Stimulated activated CD8-positive, alpha-beta memory T cell treated with anti-CD3 and anti-CD28 coated beads, Interleukin-4, amount 100 ng/mL, for 1 hour (primary cell): ENCODE measurements at places on chromosomes 1 and 21.

GRCh38 chr21:27734146-27734545 is 767.3 kb upstream of the ADAMTS5 start:
- no peak for DNase-seq

DNA sequence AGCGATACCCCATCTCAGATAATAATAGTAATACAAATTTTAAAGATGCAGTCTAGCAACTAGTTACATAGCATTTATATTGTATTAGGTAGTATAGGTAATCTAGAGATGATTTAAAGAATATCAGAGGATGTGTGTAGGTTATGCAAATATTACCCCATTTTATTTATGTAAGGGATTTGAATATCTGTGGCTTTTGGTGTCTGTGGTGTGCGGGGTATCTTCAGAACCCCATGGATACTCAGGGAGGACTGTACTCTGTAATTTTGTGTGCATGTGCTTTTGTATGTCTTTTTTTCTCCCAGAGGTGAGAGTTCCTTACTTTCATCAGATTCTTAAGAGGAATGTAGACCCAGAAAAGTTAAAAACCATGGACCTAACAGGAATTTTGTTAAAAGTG is 12.8 kb downstream of the RNF2 start:
- DNase-seq, result no peak

DNA sequence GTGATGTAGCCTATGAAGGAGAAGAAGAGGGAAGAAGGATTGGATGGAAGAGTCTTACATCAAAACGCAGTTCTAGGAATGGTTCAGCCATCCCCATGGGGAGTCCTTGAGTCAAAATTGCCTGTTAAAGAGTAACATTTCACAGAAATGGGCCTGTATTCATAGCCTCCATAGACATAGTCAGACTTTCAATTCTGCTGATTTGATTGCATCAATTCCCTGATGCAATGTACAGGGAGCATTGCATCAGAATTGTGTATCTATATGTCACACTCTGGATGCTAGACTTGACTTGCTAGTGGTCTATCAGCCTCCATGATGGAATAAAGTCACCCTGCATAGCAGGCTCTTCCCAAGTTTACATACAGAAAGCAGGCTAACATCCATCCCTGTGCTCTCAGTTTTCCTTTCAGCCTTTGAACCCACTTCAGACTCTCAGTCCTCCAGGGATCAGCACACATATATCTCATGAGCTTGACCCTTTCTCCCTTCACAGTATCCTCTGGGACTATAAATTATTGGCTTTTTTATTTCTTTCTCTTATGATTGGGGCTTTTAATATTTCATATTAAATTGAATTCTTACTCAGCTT is 1111.7 kb upstream of the B3GALT2 start:
- no peak for DNase-seq

DNA sequence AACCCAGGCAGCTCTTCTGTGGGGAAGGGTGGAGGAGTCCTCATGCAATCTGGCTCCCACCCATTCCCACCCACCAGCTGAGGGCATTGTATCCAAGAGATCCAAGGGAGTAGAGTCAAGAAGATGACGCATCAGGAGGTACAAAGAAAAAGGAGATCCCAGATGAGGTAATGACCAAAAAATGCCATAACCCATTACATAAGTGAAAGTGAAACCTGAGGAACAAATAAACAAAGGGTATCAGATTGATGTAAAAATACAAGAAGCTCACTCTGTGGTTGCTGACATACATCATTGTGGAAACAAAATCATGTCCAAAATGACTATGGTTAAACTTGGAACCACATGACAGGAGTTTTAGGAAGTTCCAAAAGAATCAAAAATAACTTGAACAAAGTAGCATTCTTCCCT is 42.5 kb downstream of the CCN1 start:
- no peak for DNase-seq

DNA sequence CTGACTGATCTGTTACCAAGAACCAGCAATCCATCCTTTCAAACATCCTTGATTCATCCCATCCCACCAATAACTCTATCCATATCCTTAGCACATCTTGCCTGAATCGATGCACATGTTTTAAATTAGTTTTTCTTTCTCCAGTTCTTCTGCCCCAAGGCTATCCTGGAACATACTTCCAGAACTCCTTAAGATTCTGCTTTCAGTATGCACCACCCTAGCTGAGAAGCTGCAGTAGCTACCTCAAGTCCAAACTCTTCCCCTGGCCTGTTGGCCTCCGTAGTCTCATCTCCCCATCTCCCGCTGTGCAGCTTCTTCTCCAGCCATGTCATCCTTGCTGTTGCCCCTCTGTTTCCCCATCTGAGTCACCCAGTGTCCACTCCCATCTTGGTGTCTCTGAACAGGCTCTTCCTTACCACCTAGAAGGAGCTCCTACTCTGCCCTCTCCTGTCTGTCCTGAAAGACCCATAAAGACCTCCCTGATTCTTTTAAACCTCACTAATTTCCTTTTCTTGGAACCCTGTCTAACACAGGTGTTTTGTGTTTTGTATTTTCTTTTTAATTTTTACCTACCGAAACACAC is 108.0 kb downstream of the SGIP1 start:
- no peak for DNase-seq

DNA sequence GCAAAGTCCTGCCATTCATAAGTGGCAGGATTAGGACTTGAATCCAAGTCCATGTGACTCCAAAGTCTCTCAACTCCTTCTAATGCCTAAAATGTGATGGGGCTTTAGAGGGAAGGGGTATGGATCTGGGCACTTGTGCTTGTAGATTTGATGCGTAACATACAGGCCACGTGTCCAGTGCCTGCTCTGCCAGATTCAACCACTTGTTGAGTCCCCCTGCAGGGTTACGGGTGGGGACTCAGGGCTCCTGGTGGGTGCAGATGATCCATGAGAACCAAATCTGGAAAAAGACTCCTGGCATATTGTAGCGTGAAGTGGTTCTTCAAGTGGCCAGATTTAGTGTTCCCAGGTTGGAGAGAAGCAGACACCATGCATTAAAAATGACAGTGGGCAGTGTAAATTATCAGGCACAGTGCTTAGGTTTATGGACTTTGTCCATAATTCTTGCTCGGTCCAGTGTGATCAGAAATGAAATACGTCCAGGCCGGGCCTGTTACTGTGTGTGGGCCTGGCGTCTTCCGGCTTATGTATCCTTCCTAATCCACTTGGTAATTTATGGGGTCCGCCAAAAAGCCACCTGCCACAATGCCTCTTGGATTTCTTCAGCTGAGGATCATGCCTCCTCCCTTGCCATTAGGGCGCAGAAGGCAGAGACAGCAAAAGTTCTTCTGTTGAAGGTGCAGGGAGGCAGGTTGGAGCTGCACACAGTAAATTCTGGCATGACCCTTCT is 51.2 kb upstream of the LRP8 start:
- DNase-seq, result no peak

DNA sequence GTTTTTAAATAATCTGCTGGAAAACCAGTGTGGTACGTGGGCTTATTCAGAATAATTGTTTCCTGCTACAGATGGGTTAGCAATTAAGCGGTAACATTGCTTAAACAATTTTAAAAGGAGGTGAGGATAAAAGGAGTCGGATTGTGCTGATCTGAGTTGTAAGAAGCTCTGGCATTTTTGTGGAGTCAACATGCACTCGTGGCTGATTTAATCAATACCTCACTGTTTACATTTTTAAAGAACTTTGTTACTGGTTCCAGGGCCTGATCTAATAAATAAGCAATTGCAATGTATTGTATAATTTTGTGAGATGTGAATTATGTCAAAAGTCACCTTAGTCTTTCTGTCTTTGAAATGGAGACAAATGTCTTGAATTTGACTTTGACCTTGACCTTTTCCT is 474.0 kb downstream of the SETD4 start:
- no peak for DNase-seq

DNA sequence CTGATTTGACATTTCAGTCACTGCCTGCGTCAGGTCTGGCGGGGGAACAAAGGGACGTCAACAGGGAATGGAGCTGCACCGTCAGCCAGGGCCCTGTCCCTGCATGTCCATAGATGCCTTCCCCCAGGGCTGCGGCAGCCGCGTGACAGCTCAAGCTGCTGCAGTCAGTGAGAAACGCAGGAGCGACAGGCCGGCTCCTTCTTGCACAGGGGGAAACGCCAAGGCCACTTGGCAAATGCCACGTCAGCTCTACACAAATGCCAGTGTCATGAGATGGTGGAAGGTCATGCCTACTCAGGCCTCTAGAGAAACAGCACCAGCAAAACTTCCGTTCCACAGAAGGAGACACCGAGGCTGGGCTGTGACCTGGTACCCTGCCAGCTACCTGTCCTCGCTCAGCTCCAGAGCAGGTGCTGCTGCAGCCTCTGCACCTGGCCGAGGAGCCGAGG is 37.7 kb downstream of the SYF2 start:
- no peak for DNase-seq

DNA sequence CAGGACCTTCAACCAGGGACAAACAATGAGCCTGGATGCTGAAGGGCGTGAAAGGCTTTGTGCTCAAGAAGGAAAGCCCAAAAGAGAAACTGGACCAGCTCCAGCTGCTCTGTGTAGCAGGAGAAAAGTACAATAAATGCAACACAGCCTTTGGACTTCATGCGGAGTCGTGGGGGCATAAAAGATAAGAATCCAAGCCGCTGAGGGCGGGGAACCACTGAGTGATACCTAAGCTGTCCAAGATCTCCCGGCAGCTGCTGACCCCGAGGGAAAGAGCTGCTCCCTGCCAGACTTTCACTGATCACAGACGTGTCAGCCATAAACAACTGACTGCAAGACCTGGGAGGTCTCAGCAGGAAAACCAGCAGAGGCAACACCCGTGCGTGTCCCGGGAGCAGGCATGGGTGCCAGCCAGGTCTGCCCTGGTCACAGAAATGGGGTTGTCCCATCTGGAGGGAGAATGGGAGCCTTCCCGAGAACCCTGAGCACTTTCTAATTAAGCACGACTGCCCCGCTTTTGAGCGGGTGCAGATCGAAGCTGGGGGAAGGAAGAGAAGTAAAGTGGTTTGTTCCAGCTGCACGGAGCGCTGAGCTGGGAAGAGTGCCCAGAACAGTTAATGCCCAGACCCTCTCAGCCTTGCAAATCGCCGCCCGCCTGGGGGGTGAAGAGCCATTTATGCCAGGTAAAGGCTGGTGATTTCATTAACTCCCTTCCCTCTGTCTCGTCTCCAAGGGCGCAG is 68.3 kb upstream of the TARDBP start:
- DNase-seq, result no peak

- DNase-seq, result no peak
These were observed 363.4 kb upstream of the LYPLAL1 start for GRCh38 chr1:218810306-218810705.

- DNase-seq, result no peak
These were observed 5.5 kb upstream of the ELOVL1 start for GRCh38 chr1:43373066-43373940.

GRCh38 chr21:15365751-15366392 is 301.1 kb upstream of the NRIP1 start:
- DNase-seq, result no peak

DNA sequence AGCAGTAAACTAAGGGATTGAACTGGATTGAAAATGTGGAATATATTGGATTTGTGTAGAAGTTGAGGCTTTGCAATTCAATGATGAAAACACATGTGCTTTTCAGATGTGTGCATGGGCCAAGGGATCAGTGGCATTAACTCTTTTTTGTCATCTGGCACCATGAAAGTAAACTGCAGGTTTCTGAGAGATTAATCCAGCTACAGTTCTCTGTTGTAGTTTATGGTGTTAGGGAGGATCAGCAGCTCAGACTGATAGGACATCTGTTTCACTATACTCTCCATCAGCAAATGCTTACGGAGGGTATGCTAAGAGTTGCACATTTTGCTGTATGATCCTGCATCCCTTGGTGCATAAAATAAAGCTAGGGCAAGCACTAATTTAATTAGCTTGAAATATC is 82.6 kb downstream of the C1orf21 start:
- DNase-seq, result no peak

DNA sequence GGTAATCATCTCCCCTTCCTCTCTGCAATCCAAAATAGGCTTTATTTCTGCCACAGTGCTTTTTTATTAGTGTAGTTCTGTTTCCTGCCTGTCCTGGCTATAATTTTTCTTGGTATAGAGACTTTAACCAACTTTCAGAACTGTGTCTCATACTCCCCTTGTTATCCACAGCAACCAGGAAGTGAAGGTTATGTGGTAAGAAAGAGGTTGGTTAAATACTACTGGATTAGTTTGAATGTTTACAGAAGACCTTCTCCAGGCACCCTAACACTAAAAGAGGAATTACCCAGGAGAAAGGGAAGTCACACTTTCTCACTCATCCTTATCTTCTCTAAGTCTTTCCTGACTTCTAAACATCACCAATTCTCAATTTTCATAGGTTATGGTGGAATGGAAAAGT is 17.8 kb upstream of the TNFSF4 start:
- DNase-seq, result no peak

DNA sequence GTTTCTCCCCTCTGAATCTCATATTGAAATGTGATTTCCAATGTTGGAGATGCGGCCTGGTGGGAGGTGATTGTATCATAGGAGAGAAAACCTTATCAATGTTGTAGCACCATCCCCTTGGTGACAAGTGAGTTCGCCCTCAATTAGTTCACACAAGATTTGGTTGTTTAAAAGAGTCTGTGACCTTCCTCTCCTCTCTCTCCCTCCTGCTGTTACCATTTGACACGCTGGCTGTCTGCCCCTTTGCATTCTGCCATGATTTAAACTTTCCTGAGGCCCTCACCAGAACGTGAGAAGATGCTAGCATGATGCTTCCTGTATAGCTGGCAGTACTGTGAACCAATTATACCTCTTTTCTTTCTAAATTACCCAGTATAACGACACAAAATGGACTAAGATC is 730.9 kb upstream of the PRMT6 start:
- DNase-seq, result no peak

DNA sequence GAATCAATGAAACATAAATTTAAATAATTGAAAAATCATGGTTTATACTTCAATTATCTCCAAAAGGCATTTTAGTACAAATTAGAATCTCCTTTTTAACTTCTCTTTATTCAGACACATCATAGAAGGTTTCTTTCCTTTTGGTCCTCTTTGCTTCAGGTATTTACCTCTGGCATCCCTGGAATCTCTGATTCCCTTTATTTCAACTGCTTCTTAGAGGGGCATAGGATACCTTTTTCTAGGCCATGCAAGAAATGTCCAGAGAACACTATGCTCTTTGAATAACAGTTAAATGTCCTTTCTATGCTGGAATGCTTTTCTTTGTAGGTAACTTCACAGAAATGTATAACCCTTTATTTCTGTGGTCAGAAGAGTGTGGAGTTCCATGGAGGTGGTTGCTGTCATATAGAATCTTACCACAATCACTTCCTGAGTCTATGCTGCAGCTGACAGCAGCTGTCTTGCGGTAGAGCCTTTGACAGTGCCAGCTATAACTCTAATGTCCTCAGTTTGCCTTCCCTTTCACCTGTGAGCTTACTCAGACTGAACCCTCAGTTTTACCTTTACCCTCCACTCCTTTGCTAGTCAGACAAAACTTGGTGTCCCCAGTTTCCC is 8.6 kb downstream of the LAMC2 start:
- no peak for DNase-seq

GRCh38 chr1:87584586-87584985 is 255.9 kb downstream of the LMO4 start:
- no peak for DNase-seq

GRCh38 chr1:201769966-201770365 is 59.0 kb upstream of the IPO9 start:
- no peak for DNase-seq
